ENCODE measurements at places on chromosomes 3 and 15. TPM values are rescaled to one million over a fixed set of nuclear protein-coding genes. Genes with fewer than 3 reads are reported as not detected.

The RPUSD2 gene
- 11.0 TPM for total RNA-seq

The VILL gene
- 17.5 TPM for total RNA-seq

The PLSCR2 gene
- total RNA-seq = not detected

The SCAMP2 gene
- 13.1 TPM for total RNA-seq

The SLC7A14 gene
- total RNA-seq = 5.6 TPM

The HTR3E gene
- not detected for total RNA-seq

The PLA2G4E gene
- total RNA-seq = not detected

The TERC gene
- 57.6 TPM for total RNA-seq

The SLC12A8 gene
- 6.9 TPM for total RNA-seq

The CHAC1 gene
- 4.4 TPM for total RNA-seq

The NAA80 gene
- 10.3 TPM for total RNA-seq

The NDN gene
- total RNA-seq = 57.9 TPM

The GOLGA6L4 gene
- total RNA-seq = 9.4 TPM

The GUCA1C gene
- total RNA-seq = not detected

The CRABP1 gene
- total RNA-seq = 5.3 TPM

The RETNLB gene
- total RNA-seq = not detected

The GP9 gene
- total RNA-seq = not detected

The PLA2G4D gene
- not detected for total RNA-seq

The TMEM45A gene
- 1.6 TPM for total RNA-seq

The THAP10 gene
- total RNA-seq = 4.1 TPM

The FYCO1 gene
- total RNA-seq = 3.1 TPM

The CFAP161 gene
- total RNA-seq = 3.4 TPM

The DGKG gene
- total RNA-seq = 10.6 TPM

The CLDN18 gene
- total RNA-seq = not detected

The SEMA3F gene
- 11.3 TPM for total RNA-seq

The NT5DC2 gene
- 71.7 TPM for total RNA-seq

The LSG1 gene
- total RNA-seq = 66.0 TPM

The KCNAB1 gene
- 14.1 TPM for total RNA-seq

The GPR149 gene
- 1.9 TPM for total RNA-seq

The GADL1 gene
- total RNA-seq = 2.8 TPM

The SOX14 gene
- total RNA-seq = not detected

The RFTN1 gene
- 7.5 TPM for total RNA-seq

The RBMS3 gene
- 11.6 TPM for total RNA-seq

The LEKR1 gene
- total RNA-seq = 1.3 TPM

The FOXB1 gene
- total RNA-seq = not detected

The SLCO2A1 gene
- 0.31 TPM for total RNA-seq

The ZNF621 gene
- 22.2 TPM for total RNA-seq

The LEO1 gene
- 62.0 TPM for total RNA-seq

The VPS8 gene
- 285 TPM for total RNA-seq

The FSIP1 gene
- 13.8 TPM for total RNA-seq

The DUOXA2 gene
- total RNA-seq = not detected

The MASP1 gene
- total RNA-seq = 59.8 TPM

The C2CD4A gene
- not detected for total RNA-seq

The THRB gene
- 47.0 TPM for total RNA-seq

Measured in parietal lobe (tissue), 2 donors.